ENCODE measurements at places on chromosomes 7 and 10. TPM values are rescaled to one million over a fixed set of nuclear protein-coding genes. Genes with fewer than 3 reads are reported as not detected.

Gene NXPH1
- polyA plus RNA-seq, result 4.6 TPM

Gene PSAP
- polyA plus RNA-seq, result 545 TPM

Gene ZCCHC24
- polyA plus RNA-seq, result 2.1 TPM

Gene VSTM2A
- 1.7 TPM for polyA plus RNA-seq

Gene CALML5
- polyA plus RNA-seq, result not detected

Gene BLNK
- 0.70 TPM for polyA plus RNA-seq

Gene ZNF316
- polyA plus RNA-seq, result 0.07 TPM

Gene LDB3
- 2.1 TPM for polyA plus RNA-seq

Gene HYAL4
- polyA plus RNA-seq, result not detected

Gene LRRC61
- 0.67 TPM for polyA plus RNA-seq

Gene LIPM
- polyA plus RNA-seq, result not detected

Gene ZDHHC4
- 51.9 TPM for polyA plus RNA-seq

Gene AKR1C8
- not detected for polyA plus RNA-seq

Gene ANXA7
- polyA plus RNA-seq, result 140 TPM

Gene PBLD
- polyA plus RNA-seq, result 4.4 TPM

Gene EIF3B
- polyA plus RNA-seq, result 25.6 TPM

Gene TEX47
- not detected for polyA plus RNA-seq

Gene RARRES2
- 1.3 TPM for polyA plus RNA-seq

Gene NODAL
- 0.99 TPM for polyA plus RNA-seq

Gene SLC18A2
- 1.1 TPM for polyA plus RNA-seq

Gene CALHM2
- 0.22 TPM for polyA plus RNA-seq

Gene FRMPD2
- 12.8 TPM for polyA plus RNA-seq

Gene SUN3
- polyA plus RNA-seq, result not detected

Measured in Purkinje cell (primary cell).